ENCODE measurements at places on chromosomes 6 and 20. TPM values are rescaled to one million over a fixed set of nuclear protein-coding genes. Genes with fewer than 3 reads are reported as not detected.

PERP gene
- 35.4 TPM for total RNA-seq

GRCh38 chr20:20955892-20956291 is 150.3 kb downstream of the LINC00237 start:
- no peak for DNase-seq

GRCh38 chr6:111087871-111088667 is 766 bp downstream of the SLC16A10 start:
- DNase-seq = peak; percentile 51

TPD52L1 gene
- total RNA-seq = 2.7 TPM

- DNase-seq = no peak
Measured at GRCh38 chr6:107716688-107717089, 107.4 kb downstream of the SCML4 start.

DNA sequence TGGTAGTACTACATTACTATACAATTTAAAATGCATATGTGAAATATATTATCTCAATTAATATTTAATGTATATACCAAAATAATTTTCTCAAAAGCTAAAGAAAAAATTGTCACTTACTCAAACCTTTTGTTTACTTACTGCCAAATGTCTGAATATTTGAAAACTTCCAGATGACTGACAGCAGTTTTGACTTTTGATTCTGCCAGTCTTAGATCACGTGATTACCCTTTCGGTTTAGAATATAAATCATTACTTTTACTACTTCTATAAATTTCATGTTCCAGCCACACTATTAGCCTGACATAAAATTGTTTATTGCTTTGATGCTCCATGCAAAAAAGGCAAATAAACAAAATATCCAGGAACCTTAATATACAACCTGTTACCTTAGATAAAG is 680.7 kb upstream of the ID4 start:
- DNase-seq = no peak

OPN5 gene
- not detected for total RNA-seq

DNA sequence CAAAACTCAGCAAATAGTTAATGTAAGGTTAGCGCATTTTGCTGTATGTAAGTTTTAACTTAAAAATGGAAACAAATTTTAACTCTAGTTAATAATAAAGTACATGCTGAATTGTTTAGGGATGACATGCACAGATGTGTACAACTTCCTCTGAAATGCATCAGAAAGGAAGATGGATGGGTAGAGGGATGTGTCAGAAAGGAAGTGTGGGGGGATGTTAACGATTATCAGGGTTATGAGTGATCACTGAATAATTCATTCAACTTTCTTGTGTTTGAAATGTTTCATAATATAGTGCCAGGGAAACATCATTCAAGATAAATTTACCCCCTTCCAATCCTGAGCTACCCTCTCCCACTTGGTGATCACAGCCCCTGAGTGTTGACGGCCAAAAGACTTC is 87.6 kb downstream of the FOXA2 start:
- no peak for DNase-seq

Data from neural progenitor cell (in vitro differentiated cells).